ENCODE measurements at places on chromosomes 12 and 14. TPM values are rescaled to one million over a fixed set of nuclear protein-coding genes. Genes with fewer than 3 reads are reported as not detected.

DNA sequence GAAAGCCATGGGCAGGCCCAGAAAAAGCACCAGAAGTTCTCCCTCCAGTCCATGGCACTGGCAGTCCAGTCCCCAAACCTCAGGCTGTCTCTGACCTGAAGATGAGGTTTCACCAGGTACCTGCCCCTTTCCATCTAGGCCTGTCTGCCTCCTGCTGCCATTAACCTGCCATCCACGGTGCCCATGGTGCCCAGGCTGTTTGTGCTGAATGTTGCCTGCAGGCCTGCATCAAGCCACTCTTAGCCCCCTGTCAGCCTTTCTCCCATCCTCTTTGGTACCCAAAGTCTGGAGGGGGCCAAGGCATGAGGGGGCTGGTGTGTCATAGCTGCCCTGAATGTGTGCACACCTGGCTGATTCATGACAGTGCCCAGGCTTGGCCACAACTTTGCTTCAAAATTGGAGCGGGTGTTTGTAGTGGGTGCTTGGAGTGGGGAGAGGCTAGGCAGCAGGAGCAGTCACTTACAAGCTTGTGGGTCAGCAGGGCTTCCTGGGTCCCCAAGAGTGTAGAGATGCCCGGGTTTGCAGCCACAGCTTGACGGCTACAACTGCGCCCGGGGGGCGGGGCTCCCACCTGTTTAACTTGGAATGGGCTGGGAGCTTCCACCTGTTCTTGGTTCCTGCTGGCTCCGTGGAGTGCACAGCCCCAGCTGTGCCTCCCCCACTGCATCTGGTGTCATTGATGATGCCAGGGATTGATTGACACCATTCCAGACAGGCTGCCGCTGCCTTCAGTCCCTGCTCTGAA lies 88.5 kb downstream of the GPHN start:
- DNase-seq, result no peak

- DNase-seq, result peak; percentile 12
Measured at GRCh38 chr12:80937391-80938238, at the start of gene LIN7A. LIN7A (minus strand) TSS chr12:80937934; CDS start chr12:80937722, 212 bp downstream.

DNA sequence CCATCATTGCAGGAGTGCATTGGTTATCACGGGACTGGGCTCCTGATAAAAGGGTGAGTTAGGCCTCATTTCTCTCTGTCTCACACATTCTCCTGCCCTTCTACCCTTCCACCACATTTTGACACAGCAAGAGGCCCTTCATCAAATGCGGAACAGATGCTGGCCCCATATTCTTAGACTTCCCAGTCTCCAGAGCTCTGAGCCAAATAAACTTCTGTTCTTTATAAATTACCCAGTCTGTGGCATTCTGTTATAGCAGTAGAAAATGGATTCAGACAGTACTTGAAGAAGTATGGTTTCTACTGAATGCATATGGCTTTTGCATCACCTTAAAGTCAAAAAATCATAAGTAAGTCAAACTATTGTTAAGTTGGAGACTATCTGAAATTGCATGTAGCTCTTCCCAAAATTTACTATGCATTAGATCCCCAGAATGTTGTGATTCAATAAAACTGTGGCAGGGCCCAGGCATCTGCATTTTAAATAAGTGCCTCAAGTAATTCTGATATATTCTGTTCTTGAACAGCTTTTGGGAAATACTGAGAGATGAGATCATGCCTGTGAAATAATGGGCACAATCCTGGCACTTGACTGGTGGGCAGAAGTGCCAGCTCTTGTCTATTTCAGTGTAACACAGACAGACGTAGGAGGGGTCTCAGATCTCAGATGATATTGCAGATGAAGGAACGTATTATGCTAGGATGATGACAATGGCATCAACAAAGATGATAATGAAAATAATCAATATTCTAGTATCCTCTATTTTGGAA lies 68.2 kb downstream of the E2F7 start:
- DNase-seq, result no peak

DNA sequence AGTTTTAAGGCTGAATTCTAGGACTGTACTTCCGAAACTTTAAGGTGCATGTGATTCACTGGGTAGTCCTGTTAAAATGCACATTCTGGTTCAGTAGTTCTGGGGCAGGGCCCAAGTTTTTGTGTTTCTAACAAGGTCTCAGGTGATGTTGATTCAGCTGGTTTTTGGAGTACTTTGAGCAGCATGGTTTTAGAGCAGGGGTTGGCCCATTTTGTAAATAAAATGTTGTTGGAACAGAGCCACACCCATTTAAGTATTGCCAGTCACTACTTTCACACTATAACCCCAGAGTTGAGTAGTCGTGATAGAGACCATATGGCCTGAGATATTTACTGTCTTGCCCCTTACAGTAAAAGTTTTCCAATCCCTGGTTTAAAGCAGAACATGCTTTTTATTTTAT lies 111.3 kb downstream of the SYNE2 start:
- DNase-seq, result no peak

- DNase-seq, result no peak
Measured at GRCh38 chr12:47839214-47839876, 19.6 kb upstream of the HDAC7 start.

- DNase-seq, result no peak
Measured at GRCh38 chr12:111581434-111582132, 17.5 kb downstream of the ATXN2 start.

- peak; percentile 90 for DNase-seq
Measured at GRCh38 chr12:57166971-57167371, 19.6 kb upstream of the LRP1-AS start.

DNA sequence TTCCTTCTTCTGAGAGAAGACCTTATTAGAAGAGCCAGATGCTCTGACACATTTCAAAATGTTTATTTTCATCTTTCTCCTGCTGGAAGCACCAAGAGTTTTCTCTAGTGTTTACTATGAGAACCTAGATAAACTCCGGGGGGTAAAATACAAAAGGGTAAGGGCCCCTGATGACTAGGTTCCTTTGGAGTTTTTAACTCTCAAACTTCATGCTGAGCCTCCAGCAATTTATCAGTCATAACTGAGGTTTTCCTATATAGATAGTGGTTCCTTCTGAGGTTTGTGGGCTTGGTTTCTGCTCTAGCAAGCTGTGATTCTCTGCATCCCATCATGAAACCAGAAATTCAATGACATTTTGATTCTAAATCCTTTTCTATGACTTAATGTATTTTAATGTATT lies 210.9 kb downstream of the LRFN5 start:
- DNase-seq, result no peak

DNA sequence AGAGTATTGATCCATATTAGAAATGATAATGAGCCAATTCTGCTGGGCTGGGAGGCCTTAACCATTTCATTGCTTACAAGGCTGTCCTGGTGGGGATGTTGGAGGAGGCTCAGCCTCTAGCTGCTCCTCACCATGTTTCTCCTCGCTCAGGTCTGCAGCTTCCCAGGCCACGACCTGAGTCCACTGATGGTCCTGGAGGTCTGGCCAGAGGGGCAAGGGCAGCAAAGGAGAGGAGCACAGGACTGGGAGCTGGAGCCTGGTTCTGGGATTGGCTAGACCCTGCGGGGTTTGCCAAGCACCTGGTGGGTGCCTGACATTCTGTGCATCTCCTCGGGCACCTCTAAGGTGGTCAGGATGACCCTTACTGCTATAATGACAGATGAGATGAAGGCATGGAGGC lies 92.6 kb downstream of the KIF26A start:
- DNase-seq, result no peak

GRCh38 chr12:75859868-75860267 lies 171.7 kb downstream of the PHLDA1 start:
- DNase-seq, result no peak

- DNase-seq, result no peak
Measured at GRCh38 chr12:669576-669945, 6.3 kb upstream of the NINJ2 start.

- DNase-seq, result no peak
Measured at GRCh38 chr14:37550511-37550910, 44.5 kb downstream of the FOXA1 start.

DNA sequence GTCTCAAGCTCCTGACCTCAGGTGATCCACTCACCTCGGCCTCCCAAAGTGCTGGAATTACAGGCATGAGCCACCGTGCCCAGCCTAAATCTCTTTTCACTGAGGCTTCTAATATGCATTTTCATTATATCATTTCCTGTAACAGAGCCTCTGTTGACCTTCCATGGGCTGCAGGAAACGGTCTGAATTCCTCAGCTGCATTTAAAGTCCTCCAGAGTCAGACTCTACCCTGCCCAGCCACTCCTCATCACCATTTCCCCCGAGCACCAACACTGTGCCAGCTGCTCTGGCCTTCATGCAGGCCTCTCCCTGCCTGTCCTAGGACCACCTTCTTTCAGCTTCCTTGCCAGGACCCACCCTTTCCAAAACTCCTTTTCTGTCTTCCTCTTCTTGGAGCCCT lies 9.8 kb upstream of the NFKBIA start:
- DNase-seq, result no peak

DNA sequence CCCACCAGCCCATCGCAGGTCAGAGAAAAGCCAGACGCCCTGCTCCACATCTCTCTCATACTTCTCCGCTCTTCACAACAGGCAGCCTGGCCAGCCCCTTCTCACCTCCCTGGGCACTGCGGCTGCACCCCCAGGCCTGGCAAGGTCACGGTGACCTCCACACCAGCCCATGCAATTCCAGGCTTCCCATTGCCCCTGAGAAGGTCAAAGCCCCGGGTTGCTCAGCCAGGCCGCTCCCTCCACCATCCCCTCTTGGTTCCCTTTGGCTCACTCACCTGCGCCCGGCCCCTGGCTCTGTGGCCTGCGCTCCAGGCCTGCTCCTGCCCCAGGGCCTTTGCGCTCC lies 55.4 kb downstream of the GALNT9 start:
- DNase-seq, result no peak

DNA sequence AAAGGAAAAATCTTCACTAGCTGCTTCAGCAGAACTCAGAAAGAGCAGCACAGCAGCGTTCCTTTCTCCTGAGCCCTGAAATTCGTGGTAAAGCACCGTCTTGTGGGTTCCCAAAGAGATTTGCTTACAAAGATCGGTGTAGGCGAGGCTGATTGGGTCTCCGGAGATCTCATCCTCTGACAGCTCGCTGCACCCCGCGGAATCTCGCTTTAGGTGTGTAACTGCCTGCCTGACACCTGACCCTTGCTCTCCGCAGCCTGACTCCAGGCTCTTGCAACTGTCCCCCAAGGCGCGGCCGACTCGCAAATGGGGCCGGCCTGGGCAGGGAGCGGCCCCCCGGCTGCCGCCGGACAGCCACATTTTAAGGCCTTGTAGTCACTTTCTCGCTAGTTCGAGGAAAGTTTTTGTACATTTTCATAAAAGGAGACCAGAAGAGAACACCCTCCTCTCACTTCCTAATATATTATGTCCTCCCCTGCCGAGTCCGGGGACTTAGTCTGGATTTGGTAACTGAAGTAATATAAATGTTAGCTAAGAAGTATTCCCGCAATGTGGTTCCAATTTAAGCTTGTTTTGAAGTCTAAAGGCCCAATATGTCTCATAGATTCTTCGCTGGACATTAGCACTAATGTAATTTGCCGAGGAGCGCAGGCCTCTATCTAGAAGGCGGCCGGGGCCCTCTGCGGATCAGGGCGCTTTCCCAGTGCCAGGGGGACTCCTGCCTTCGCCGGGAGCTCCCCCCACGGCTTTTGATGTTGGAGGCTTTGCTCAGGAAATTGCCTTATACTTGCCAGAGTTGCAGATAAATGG lies 177.3 kb upstream of the CDKN3 start:
- DNase-seq, result no peak

DNA sequence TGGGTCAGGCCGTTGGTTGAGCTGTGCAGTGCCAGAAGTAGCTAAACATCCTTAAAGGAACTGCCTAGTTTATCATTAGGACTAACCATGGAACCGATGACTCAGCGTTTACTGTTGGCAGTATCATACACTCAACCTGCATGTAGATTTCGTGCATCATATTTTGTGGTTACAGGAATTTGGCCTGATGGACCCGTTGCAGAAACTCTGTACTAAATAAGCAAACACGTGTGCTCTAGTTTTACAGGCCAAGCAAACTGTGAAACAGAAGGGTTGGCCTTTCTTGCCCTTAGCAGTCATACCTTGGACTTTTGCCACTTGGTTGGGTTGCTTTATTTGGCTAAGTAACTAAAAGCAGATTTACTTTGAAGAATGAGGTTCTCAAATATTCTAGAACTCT lies 35.6 kb downstream of the DGLUCY start:
- DNase-seq, result peak; percentile 32

- DNase-seq, result no peak
Measured at GRCh38 chr12:47747126-47747525, 11.6 kb downstream of the RAPGEF3 start.

GRCh38 chr12:49327887-49328286 lies 4.8 kb downstream of the TROAP start:
- no peak for DNase-seq

DNA sequence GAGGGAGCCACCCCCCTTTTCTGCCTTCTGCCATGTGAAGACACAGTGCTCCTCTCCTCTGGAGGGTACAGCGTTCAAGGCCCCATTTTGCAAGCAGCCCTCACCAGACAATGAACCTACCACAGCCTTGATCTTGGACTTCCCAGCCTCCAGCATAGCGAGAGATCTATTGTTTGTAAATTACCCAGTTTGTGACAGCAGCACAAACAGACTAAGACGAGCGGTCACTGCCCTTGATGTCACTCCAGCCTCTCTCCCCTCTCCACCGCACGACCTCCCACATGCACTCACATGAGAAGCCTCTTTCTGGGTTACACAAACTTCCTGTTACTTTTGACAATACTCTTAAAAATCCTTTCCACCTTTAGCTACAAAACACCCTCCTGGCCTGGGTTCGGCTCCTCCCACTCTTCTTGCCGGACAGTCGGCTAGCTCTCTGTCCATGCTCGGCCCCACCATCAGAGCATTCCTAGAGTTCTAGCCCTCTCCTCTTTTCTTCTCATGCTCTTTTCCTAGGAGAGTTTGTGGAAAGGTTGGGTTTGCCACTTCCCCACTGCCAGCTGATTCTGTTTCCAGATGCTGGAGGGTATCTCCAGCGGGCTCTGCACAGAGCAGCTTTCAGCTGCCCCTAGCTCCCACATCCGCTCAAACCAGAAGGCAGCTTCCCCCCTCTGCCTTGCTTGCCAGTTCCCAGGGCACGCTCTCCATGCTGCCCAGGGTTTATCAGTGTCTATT lies 124.3 kb downstream of the FOXN3 start:
- no peak for DNase-seq

DNA sequence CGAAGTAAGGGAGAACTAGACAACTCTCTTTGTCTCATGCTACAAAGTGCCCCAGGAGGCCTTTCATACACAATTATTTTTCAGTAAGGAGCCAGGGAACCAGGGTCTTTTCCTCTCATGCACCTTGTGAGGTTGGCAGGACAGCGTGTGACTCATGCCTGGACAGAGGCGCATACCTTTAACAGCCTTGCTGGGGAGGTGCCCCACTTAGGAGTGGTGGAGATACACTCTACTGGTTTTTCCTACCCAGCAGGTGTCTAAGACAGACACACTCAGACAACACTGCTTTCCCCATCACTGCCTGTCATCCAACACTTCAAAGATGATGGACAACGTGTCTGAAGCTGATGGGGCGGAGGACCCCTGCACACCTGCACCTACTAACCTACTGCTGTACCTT lies 49.1 kb downstream of the B4GALNT3 start:
- DNase-seq, result no peak

GRCh38 chr12:67220065-67220464 lies 49.1 kb upstream of the CAND1 start:
- no peak for DNase-seq

GPR68 gene
- 0.09 TPM for polyA plus RNA-seq

IPO8 gene
- polyA plus RNA-seq, result 32.7 TPM

CCDC175 gene
- polyA plus RNA-seq, result not detected

FOXA1 gene
- polyA plus RNA-seq, result 5.9 TPM

KRT79 gene
- 0.08 TPM for polyA plus RNA-seq

IGF1 gene
- polyA plus RNA-seq, result not detected

CCDC88C gene
- polyA plus RNA-seq, result 3.6 TPM

Data from A549 (cell line).